ENCODE measurements at places on chromosomes 7 and 10.

GRCh38 chr7:28570113-28570969 is 158.0 kb downstream of the CREB5 start:
- DNase-seq, result no peak

- DNase-seq, result no peak
Observed at GRCh38 chr10:89744026-89744425, 42.6 kb downstream of the KIF20B start.

GRCh38 chr10:58886406-58886805 is 290.0 kb upstream of the PHYHIPL start:
- no peak for DNase-seq

- DNase-seq, result no peak
Observed at GRCh38 chr7:137871170-137871915, 24.6 kb upstream of the DGKI start.

- no peak for DNase-seq
Observed at GRCh38 chr10:58625070-58625469, 112.4 kb downstream of the BICC1 start.

DNA sequence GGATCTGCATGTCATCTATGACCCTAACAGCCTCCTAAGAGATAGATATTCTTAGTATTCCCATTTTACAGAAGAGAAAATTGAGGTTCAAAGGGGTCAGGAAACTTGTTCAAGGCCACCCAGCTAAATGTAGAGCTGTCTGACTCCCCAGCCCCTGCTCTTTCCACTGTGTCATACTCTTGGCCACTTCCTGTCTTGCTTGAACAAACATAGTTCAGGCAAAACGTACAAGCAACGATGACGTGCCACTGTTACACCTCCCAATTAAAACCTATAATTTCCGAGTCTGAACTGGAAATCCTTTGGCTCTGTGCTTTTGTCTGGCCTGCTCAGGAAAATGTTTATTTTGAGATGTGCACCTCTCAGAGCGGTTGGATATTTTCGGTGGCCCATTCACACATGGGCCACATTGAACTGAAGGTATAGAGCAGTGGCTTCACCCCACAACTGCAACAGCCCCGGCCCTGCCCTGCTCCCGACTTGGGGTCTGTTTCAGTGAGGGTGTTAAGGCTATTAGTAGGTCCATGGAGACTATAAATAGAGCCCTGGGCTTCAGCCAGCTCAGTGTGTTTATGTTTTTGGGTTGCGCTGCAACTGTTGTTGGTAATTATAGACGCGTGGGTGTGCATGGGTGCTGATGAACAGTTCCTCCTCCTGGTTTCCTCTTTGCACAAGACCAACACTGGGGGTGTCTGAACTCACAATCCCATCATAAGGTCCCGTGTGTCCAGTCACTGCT is 172.3 kb upstream of the ADO start:
- no peak for DNase-seq

DNA sequence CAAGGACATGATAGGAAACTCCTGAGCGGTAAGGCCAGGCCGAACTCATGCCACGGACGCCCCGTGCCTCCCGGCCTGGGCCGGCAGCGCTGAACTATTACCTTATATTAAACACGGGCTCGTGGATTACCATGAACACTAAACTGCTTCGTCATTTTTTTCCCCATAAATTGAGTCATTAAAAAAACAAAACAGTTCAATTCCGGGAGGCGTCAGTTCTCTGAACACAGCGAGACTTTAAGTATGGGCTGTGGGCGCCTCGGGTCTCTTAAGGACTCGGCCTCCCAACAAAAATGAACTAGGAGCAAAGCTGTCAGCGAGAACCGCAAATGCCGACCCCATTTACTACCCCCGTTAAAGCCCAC is 519 bp downstream of the PITRM1 start:
- peak; percentile 57 for DNase-seq

- no peak for DNase-seq
Observed at GRCh38 chr10:18204039-18204835, 64.0 kb downstream of the CACNB2 start.

- DNase-seq, result no peak
Observed at GRCh38 chr10:52455098-52455497, 141.0 kb downstream of the DKK1 start.

DNA sequence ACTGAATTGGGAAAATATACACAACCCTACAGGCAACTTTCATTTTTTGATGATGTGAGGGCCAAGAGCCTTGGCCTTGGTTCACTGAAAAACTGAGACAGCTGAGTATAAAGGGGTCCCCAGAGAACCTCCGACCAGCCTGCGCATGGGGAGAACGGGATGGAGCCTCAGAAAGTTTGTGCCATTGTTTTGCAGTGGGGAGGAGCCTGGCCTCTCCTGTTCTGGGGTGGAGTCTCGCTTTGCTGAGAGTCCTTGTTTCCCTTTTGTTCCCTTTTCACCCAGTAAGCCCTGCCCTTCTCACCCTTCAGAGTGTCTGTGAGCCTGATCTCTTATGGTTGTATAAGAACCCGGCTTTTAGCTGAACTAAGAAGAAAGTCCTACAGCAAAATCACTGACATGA is 193.2 kb upstream of the AKR1E2 start:
- DNase-seq, result no peak

- DNase-seq, result no peak
Observed at GRCh38 chr7:27607210-27607606, 55.5 kb downstream of the HIBADH start.

DNA sequence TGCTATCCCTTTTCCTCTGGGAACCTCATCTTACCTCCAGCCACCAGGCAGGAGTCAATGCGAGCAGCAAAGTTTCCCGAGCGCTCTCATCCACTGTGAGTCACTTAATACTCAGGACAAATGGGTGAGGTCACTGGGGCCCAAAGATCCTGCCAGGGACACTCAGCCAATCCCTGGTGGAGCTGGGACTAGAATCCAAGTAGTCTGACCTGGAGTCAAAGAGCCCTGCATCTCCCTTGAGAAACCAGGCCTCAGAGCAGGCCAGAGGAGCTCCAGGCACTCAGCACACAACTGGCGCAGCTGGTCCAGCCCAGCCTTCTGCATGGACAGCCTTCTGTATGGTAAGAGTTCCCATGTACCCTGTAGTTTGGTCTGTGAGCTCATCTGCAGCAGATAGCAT is 142.3 kb downstream of the MAPK8 start:
- DNase-seq, result no peak

DNA sequence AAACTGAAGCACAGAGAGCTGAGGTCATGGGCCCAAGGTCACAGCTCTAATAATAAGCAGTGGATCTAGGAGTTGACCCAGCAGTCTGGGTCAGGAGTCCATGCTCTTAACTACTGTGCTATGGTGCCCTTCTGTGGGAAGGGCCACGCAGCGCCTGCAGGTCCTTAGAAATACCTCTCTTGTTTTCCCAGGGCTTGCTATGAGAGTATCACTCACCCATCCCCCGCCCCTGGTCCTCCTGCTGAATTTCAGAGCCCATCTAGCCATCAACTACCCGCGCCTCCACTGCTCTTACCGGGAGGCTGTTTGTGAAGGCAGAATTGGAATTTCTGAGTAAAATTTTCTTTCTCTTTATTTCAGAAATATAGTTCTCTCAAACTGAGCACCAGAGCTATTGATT is 27.3 kb upstream of the CRHR2 start:
- no peak for DNase-seq

GRCh38 chr10:107894516-107894915 is 730.0 kb upstream of the SORCS1 start:
- DNase-seq, result no peak

DNA sequence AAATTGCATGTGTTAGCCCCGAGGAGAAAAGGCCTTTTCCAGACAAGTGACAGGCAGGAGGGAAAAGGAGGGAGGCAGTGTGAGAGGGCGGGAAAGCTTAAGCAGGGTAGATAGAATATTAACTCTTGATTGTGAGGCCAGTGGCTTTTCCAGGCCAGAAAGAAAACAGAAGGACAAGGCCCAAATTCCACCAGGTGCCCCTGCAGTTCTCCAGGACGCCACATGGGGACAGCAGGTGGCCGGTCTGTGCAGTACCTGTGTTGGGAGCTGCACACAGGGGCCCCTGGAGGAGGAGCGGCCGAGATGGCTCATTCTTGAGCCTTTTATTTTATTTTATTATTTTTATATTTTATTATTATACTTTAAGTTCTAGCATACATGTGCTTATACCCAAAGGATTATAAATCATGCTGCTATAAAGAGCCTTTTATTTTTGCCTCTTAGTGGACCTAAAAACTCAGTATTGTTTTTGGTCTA is 141.3 kb upstream of the KLF14 start:
- DNase-seq, result peak; percentile 56

DNA sequence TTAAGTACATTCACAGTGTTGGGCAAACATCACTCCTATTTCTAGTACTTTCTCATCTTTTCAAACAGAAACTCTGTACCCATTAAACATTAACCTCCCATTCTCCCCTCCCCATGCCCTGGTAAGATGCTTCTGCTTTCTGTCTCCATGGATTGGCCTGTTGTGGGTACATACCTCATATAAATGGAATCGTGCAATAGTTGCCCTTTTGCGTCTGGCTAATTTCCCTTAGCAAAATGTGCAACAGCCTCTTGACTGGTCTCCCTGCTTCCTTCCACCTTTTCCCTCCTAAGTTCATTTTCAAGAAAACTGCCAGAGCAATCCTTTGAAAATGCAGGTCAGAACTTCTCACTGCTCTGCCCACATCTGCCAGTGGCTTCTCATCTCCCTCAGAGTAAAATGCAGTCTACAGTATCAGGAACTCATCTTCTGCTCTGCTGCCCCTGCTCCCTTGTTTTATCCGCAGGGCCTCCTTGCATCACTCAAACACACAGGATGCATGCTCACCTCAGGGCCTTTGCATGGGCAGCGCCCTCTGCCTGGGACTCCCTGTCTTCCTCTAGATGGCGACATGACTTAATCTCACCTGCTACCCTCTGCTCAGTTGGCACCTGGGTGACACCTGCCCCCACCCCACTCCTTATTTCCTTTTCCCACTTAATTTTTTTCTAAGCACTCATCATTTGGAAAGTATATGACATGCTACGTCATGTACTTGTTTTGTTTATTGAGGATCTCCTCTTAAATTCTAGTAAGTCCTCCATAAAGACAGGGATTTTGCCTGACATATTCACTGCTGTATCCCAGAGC is 44.3 kb upstream of the ECHDC3 start:
- no peak for DNase-seq

DNA sequence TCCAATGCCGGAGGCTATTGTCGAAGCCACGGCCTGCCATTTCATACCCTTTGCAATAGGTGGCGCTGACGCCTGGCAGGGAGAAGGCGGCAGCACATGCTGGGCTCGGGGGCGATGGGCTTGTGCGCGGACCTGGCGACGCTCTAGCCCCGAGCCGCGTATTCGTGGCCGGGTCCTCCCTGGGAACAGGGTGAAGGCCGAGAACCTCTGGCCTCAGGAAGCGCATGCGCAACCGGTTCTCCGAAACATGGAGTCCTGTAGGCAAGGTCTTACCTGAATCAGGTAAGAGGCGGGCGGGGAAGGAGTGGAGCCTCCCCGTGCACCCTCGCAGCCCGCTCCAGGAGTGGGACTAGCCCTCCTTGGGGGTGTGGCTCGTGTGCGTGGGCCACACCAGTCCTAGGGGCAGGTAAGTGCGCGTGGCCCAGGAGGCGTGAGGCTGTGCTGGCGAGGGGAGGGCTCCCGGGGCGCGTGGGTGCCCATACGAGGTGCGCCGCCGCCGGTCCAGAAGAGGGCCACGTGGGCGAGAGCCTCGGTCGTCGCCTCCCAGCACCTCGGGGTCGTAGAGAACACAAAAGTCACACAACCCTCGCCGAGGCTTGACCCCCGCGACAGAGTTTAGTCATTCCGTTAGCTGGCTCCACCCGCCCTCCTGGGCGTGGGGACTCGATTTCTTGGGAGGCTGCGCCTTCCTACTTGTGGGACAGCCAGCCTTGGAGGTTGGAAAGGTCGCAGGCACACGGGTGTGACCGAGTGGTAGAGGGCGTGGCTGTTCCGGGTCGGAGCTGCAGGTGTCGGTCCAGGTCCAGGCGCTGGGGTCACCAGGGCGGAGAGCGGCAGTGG is 5.6 kb upstream of the MEST start:
- peak; percentile 60 for DNase-seq

DNA sequence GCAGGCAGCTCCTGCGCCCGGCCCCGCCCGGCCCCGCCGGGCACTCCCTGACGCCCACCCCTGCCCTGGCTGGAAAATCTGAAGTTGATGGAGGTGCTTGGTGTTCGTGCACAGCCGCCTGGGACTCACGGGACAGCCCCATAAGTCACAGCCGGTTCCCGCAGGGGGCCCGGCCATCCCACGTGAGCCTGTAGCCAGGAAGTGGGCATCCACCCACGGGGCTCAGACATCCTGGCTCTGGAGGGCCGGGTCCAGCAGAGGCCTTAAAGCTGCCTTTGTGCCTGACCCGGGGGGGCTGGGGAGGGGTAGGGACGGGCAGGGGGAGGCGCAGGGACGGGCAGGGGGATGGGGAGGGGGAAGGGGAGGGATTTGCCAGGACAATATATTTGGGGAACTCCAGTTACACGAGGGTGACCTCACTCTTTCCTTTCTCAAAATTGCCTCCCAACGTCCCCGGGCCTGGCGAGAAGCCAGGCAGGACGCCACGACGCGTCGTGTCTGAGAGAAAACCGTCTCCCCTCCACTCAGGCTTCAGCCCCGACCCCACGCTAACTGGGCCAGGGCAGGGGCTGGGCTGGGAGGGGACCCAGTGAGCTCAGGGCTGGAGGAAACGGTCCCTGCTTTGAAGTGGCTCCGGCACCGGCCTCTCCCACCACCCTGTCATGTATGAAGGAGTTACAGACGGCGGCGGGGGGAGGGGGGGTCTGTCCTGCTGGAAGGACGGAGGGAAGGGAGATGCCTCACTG is 82.1 kb upstream of the PDGFA start:
- DNase-seq, result peak; percentile 91

- peak; percentile 26 for DNase-seq
Observed at GRCh38 chr7:150937848-150938561, 40.1 kb downstream of the KCNH2 start.

Measured in stimulated activated CD4-positive, alpha-beta T cell treated with anti-CD3 and anti-CD28 coated beads, Interleukin-4, amount 100 ng/mL, for 1 hour (primary cell).